ENCODE measurements at places on chromosomes 3 and 15.

DNA sequence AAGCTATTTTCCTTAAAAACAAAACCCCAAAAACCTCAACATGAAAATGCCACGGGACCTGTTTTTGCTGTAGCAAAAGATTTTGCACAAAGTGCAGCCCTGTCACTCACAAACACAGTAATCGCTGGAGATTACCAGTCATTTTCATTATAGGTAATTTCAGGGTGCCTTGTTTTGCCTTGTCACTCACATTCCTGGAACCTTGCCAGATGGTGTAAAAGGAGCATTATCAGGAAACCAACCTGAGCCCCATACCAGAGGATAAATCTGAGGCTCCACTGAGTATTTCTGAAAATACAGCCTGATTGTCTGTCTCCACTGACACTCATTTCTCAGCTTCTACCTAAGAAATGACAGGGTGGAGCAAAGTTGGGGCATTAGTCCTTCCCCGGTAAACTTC lies 791.3 kb upstream of the LMCD1 start:
- no peak for DNase-seq

DNA sequence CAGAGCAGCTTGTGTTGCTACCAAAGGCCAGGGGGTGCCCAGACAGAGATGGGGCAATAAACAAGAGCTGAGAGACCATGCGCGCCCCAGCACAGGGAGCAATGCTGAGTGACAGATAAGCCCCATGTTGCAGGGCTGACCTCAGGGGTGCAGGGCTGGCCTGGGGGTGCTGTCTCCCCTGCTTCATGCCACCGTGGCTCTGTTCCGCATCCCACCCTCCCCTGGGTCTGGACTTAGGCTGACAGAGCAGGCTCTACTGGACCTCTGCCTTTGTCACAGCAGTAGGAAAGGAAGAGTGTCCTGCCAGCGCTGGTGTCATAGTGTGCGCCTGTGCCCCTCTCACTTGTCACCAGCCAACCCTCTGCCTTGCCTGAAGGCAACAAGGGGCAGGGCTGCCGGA lies 67.4 kb upstream of the IQSEC1 start:
- no peak for DNase-seq

- DNase-seq, result no peak
These were observed 108.0 kb downstream of the SERPINI1 start for GRCh38 chr3:167843481-167843880.

DNA sequence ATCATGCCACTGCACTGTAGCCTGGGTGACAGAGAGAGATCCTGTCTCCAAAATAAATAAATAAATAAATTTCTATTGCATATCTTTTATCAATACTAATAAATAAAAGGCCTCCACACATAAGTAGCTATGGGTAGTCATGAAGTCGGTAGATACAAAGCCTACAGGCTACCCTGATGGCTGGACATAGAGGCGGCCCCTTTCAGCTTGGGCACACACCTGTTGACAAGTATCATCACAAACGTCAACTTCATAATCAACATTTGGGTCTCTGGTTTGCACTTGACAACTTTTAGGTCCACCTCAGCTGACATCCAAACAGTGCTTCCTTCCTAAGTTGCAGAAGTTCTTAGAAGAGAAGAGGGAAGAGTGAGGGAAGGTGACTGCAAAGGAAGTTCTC lies 53.4 kb downstream of the ITGA11 start:
- no peak for DNase-seq

- DNase-seq, result no peak
These were observed 510.0 kb downstream of the ROBO1 start for GRCh38 chr3:79257791-79258190.

- DNase-seq, result no peak
These were observed 348.5 kb upstream of the PROK2 start for GRCh38 chr3:72133329-72134011.

- DNase-seq, result no peak
These were observed 2.2 kb downstream of the XXYLT1 start for GRCh38 chr3:195268576-195269309.

GRCh38 chr3:115146418-115147328 lies at the start of gene ZBTB20:
Gene ZBTB20 (minus strand): TSS chr3:115147288.
- peak; percentile 58 for DNase-seq

DNA sequence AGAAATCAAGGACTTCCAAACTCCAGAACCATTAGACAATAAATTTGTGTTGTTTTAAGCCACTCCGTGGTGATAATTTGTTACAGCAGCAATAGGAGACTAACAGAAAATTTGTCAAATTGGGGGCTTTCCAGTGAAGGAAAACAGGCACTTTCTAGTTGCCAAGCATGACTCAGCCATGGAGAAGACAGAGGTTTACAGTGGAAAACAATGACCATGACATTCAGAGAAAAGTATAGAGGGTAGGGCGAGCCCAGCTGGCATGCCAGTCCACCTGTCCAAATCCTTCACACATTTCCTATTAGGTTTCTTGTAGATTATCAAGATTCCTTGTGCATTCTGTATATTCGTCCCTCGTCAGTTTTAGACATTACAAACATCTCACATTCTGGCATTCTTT lies 24.9 kb downstream of the SLCO2A1 start:
- no peak for DNase-seq

- DNase-seq, result no peak
These were observed 526 bp downstream of the RMDN3 start for GRCh38 chr15:40754574-40754882.

GRCh38 chr3:133401374-133402135 lies 1.7 kb downstream of the BFSP2 start:
- no peak for DNase-seq

GRCh38 chr3:195696632-195697278 lies 24.0 kb upstream of the MUC20 start:
- DNase-seq, result no peak

DNA sequence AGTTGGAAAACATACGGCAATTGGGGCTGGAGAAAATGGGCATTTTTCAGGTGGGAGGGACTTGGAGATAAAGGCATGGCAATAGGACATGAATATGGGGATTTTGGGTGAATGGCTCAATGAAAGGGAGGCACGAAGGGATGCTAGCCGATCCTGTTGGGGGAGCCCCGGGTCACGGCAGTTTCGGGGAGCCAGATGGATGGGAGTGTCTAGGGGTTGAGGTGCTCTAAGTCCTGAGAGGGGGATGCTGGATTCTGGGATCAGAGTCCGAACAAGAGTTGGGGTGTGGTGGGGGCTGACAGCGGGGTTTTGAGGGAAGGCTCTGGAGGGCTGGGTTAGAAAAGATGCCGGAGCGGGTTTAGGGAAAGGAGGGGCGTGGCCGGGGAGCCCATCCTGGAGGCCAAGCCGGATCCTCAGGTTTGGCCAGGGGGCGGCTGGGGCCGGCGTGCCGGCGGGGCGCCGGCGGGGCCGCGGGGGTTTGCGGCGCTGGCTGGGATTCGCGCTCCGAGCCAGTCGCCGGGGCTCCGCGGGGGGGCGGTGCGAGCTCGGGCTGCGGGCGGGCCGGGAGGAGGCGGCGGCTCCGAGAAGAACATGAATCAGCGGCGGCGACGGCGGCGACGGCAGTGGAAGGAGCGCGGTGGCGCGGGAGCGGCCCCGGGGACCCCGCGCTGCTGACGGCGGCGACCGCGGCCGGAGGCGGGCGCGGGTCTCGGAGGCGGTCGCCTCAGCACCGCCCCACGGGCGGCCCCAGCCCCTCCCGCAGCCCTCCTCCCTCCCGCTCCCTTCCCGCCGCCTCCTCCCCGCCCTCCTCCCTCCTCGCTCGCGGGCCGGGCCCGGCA lies at the start of gene TYRO3:
Gene TYRO3, plus strand, starts transcription at position 813 of the 839 bp plus-strand sequence. CDS start 46 bp downstream, outside the sequence.
- DNase-seq, result peak; percentile 67

- DNase-seq, result no peak
These were observed 193.9 kb downstream of the UBE3A start for GRCh38 chr15:25244731-25245585.

GRCh38 chr3:178551916-178552321 lies 15.7 kb downstream of the KCNMB2 start:
- no peak for DNase-seq

DNA sequence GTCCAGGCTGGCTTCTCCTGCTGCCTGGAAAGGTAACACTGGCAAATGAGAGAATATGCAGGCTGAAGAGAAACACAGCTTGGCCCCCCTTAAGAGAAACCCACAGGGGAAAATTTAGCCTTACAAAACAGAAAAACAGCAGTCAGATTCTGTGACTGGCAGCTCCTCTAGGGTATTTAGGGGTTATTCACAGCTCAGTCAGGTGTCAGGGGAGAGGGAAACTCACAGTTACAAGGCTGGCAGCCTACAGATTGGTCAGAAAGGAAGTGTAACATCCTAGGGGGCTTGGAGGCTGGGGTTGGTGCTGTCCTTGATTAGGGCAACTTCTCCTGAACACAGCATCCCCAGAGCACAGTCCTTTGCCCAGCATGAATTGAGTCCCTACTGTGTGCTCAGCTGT lies 81.4 kb downstream of the SEMA5B start:
- no peak for DNase-seq

GRCh38 chr15:98231696-98232440 lies 271.4 kb downstream of the ARRDC4 start:
- no peak for DNase-seq

DNA sequence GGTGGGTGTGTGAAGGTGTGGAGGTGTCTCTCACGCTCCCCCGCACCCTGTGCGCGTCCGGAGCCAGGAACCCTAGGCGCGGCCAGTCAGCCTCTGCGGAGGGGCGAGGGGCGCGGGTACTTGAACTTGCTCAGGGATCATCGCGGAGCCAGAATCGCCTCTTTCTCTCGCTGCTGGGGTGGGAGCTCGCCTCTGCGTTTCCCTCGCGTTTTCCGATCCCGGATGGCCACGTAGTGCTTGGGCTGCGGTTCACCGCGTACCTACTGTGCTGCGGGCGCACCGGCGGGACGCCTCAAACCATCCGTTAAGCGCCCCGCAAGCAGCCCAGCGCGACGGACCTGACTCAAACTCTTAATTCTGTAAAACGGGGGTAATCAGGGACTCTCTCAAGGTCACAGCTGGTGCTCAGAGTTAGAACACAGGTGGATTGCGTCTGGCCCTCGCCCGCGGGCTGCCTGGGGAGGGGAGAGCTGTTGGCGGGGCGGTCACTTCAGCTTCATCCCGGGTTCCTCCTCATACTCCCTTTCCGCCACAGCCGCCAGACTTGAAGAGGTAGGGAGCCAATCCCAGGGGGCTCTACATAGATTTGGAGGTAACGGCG lies 686 bp downstream of the MYRIP start:
- no peak for DNase-seq

- DNase-seq, result no peak
These were observed 71.9 kb upstream of the GOLGA8B start for GRCh38 chr15:34655326-34655725.

DNA sequence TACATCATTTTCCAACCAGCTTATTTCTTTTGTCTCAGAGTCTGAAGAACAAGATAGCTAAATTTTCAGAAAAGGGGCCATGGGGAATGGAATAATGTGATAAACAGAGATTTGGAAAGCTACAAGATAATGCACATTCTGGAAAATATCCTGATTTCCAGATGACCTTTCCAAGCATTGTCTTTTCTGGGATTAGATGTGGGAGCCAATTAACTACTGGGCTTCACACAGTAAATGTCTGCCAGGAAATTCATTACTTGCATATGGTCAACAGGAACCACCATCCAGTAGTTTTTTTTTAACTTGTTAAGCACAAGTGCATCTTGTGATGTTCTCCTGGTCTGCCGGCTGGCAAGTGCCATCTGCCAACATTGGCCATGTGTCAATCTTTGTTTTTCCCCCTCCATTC lies 131.1 kb upstream of the BFSP2 start:
- DNase-seq, result no peak

- no peak for DNase-seq
These were observed 445.2 kb downstream of the SQOR start for GRCh38 chr15:46080016-46080415.

DNA sequence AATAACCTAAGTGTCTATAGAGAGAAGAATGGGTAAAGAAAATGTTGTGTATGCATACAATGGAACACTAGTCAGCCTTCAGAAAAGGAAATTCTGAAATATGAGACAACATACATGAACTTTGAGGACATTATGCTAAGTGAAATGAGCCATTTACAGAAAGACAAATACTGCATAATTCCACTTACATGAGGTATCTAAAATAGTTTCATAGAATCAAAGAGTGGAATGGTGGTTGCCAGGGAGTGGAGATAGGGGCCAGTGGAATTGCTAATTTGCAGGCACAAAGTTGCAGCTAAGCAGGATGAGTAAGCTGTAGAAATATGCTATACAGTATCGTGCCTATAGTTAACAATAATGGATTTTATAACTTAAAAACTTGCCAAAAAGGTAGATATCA lies 779.6 kb upstream of the ARPP21 start:
- no peak for DNase-seq

DNA sequence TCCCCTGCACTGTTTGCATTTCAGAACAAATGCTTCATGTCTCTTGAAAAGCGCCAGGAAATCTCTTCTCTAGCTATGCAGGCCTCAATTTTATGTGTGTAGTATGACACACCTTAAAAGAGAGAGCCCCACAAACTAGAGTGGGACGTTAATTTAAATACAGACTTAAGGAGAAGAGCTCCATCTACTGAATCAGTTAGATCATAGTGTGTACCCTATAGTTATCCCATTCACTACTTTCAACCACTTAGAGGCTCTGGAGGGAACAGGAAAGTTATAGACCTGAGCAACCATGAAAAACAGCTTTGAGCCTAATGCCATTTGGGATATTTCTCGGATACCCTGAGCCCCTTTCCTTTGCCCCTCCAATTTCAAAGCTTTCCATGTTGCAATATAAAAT lies 153.7 kb downstream of the TIGIT start:
- no peak for DNase-seq

- DNase-seq, result peak; percentile 31
These were observed 589 bp downstream of the HERC1 start for GRCh38 chr15:63833021-63833696.

- no peak for DNase-seq
These were observed 5.7 kb downstream of the GPR160 start for GRCh38 chr3:170043506-170043905.

- no peak for DNase-seq
These were observed 262.5 kb downstream of the SCAPER start for GRCh38 chr15:76642671-76643070.

DNA sequence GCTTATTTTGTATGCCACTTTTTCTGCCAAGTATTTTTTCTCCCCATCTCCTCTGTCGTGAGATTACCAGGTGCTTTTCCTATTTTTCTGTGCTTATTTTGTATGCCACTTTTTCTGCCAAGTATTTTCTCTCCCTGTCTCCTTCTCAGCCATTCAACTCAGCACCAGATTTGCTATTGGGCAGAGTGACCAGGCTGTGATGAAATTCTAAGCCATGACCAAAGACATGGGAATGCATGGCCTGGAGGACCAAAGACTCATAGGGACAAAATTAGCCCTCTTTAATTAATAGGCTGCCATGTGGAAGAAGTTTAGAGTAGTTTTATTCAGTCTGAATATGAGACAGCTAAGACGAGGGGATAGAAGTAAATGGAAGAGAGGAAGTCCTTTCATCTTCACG lies 257.4 kb downstream of the SQOR start:
- DNase-seq, result no peak

GRCh38 chr3:29859726-29860270 lies 578.9 kb downstream of the RBMS3 start:
- no peak for DNase-seq

GRCh38 chr15:77224352-77224751 lies 153.4 kb upstream of the TSPAN3 start:
- no peak for DNase-seq

- DNase-seq, result no peak
These were observed 106.0 kb downstream of the PGPEP1L start for GRCh38 chr15:98901434-98902072.

- DNase-seq, result no peak
These were observed 22.7 kb upstream of the ZNF639 start for GRCh38 chr3:179299999-179300613.

All from effector memory CD8-positive, alpha-beta T cell (primary cell).